ENCODE measurements at places on chromosomes 3 and 15.

DNA sequence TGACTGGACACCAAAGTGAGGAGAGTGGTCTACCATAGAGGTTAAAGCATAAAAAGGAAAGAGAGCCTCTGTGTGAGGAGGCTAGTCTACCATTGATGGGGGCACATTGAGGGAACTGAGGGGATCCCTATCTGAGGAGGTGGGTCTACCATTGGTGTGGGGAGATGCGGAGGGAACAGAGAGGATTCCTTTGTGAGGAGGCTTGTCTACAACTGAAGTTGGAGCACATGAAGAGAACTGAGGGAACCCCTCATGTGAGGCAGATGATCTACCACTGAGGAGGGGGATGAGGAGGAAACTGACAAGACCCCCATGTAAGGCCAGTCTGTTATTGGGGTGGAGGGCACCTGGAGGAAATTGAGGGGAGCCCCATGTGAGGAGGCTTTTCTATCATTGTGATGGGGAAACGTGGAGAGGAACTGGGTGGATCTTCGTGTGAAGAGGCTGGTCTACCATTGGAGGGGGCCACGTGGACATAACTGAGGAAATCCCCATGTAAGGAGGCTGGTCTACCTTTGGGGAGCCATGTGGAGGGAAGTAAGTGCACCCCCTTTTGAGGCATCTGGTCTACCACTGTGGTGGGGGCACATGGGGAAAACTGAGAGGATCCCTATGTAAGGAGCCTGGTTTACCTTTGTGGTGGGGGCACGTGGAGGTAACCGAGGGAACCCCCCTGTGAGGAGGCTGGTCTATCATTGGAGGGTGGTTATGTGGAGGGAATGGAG lies 160.1 kb downstream of the FBLN2 start:
- DNase-seq: no peak

DNA sequence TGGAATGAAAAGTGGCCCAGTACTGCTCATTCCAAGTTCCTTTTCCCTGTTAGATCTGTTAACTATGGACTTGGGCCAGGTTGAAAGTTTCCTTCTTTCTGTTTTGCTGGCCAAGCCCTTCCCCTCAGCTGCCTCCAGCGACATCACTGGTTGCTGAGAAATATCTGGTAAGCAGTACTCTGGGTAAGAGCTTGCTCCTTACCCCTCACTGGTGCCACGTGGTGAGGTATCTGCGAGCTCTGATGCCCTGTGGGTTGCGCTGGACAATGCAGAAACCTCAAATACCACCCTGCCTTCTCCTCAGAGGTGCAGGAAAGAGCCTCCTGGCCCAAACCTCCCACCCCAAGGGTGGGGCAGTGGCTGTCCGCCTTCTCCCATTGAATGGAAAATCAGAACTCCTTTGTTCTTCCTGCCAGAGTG lies 42.9 kb upstream of the APH1B start:
- DNase-seq: no peak

DNA sequence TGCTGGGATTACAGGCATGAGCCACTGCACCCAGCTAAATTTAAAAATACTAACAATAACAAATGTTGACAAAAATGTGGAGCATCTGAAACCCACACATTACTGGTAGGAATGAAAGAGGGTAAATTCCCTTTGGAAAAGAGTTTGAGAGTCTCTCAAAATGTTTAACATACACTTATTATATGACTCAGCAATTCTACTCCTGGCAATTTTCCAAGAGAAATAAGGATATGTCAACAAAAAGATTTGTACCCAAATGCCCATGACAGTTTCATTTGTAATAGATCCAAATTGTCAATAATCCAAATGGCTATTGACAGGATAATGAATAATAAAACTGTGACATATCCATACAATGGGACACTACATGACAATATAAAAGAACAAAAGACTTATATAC lies 9.0 kb downstream of the HCLS1 start:
- no peak for DNase-seq

GRCh38 chr3:85100316-85100715 lies 141.5 kb downstream of the CADM2 start:
- no peak for DNase-seq

DNA sequence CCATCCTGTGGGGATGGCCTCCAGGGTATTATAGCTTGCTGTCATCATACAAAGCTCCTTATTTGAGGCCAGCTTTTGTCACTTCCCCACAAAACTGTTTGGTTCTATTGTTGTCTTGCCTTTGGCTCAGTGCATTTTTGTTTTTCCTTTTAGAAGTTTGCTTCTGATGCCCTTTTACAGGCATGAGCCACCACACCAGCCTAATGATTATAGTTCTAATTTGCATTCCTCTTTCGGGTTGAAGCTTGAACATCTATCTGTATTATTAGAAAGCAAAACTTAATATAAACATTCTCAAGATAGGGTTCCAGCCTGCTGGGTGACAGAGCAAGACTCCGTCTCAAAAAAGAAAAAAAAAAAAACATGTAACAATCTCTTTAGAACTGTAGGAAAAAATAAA lies 39.8 kb downstream of the SMARCC1 start:
- DNase-seq: no peak

GRCh38 chr3:47347217-47347801 lies 33.5 kb upstream of the PTPN23 start:
- no peak for DNase-seq

- DNase-seq: no peak
Measured at GRCh38 chr15:91561371-91562100, 292.0 kb upstream of the SLCO3A1 start.

DNA sequence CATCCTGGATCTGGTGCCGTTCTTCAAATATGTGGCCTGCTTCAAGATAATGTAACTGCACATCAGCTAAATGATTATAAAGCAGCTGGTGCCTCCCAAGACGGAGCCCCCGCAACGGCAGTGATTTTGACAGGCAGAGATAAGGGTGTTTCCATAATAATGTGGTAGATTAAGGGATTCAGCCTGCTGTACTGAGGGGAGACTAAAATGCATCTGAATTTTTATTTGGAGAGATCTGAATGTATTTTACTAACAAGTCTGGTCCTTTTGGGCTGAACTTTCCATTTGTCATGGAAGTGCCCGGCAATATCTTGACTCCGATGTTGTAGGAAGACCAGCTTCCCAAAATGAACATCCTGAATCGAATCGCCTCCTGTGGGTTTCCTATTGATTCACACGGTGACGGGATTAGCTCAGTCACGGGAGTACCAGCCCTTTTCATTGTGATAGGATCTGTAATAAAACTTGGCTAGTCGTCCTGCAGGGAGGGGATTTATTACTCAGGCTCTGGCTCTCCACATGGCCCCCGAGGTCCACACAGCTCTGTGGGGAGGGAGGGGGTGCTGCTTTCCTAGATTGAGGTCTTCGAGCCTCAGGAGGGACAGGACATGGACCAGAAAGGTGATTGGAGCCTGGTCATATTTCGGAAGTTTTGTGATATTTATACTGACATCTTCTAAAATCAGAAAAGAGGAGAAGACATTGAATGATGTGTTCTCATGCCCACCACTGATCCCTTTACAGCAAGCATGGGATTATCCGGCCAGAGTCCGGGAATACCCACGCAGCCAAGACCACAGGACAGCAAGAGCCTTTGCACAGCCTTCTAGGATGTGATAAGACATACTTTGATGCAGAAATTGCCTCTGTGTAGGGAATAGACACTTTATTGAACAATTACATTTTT lies 2.5 kb upstream of the PCSK6 start:
- DNase-seq: no peak

- DNase-seq: no peak
Measured at GRCh38 chr3:85586018-85586417, 627.2 kb downstream of the CADM2 start.

GRCh38 chr15:80015156-80015555 lies 44.2 kb upstream of the BCL2A1 start:
- DNase-seq: no peak

GRCh38 chr15:59591356-59591755 lies 20.2 kb upstream of the GCNT3 start:
- no peak for DNase-seq

DNA sequence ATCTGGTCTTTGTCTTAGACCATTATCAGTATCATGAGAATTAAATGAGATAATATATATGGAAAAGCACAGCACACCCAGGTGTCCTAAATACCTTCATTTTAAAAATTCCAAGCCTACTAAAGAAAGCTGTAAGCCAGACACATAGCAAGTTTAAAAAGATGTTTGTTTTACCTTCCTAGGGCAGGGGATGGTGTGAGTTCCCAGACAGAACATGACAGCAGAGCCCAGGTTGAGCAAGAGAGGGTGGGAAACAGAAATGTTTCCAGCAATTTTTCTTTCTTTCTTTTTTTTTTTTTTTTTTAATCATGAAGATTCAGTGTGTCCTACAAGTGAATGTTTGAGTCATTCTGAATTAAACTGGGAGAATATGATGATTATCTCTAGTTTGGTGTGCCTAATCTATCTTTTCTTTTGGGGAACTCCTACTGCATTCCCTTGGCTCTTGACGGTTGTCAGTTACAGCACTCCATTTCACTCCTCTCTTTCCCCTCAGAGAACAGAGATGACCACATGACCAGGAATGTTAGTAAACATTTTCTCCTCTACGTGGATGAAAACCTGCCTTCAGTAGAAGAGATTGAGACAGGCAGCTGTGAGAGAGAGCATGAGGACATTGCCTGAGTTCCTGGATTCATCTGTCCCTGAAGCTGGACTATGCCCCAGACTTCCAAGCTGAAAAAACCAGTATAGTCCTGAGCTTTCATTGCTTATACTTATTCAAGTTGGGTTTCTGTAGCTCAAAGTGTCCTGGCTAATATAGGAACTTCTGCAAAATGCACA lies 54.5 kb upstream of the ARL14 start:
- DNase-seq: no peak

DNA sequence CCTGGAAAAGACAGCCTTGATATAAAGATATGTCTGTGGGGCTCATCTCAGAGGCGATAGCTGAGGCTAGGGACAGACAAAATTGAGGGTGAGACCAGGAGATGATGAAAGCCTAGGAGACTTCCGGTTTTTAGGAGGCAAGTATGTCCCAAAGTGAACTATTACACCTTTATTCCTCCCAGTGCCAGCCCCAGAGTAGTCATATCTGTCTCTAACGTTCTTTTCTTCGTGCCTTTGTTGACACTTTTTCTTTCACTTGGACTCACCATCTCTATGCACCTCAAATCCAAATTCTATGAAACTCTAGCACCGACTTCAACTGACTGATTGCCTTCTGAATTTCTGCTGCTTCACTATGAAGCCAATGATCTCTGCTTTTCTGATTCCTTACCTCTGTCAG lies 93.8 kb upstream of the RASGRP1 start:
- DNase-seq: no peak

DNA sequence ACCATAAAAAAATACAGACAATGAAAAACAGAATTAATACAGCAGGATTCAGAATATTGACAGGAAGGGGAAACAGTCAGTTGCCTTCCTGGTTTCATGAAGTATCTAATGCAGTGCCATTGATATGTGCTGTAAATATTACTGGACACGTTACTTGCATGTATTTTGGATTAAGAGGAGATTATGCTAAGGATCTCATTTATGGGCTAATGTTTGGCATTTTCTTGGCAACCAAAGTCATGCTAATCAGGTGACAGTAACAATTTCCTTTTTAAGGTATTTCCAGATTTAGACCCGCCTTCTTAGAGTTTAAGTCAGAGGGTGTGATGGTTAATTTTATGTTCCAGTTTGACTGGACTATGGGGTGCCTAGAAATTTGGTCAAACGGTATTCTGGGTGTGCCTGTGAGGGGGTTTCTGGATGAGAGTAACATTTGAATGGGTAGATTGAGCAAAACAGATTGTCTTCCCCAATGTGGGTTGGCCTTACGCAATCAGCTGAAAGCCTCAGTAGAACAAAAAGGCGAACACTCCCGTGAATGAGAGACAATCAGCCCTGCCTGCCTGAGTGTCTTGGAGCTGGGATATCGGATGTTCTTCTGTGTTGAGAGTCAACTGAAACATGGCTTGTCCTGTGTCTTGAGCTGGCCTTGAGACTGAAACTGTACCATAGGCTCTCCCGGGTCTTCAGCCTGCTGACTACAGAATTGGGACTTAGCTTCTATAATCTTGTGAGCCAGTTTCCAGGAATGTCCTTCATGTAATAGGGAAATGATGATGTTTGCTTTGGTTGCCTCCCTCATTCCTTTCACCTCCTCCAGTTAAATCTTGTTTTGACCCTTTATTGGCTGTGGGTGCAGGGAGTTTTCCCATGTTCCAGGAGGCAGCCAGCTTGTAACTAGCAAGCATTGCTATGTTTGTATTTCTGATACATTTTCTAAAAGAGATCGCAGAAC lies 10.5 kb downstream of the SQOR start:
- DNase-seq: no peak

- no peak for DNase-seq
Measured at GRCh38 chr3:115666920-115667737, 43.8 kb downstream of the GAP43 start.

DNA sequence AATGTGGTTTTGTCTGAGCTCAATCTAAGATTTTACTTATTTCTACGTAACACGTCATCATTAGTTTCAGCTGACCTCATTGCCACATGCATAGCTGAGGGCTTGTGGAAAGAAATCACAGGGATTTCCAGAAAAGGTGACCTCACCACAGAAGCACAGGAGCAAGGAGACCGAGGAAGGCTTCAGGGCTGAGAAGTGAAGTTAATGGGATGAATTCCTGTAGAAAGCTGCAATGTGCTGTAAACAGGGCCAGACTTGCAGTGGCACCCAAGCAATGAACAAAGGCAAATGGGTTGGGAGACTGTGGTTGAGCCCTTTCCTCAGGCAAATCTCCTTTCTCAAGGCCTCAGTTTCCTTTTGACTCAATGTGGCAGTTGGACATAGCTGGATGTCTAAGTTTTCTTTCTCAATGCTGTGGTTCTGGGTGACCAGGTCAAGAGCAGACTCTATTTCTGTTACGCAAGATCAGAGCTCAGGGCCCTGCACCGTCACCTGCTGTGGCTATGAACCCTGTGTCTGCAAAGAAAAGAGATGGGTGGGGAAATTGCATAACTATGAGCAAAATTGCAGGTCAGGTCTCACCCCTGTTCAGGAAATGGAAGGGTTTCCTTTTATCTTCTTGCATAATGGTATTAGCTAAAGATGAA lies 252.2 kb upstream of the TBL1XR1 start:
- no peak for DNase-seq

DNA sequence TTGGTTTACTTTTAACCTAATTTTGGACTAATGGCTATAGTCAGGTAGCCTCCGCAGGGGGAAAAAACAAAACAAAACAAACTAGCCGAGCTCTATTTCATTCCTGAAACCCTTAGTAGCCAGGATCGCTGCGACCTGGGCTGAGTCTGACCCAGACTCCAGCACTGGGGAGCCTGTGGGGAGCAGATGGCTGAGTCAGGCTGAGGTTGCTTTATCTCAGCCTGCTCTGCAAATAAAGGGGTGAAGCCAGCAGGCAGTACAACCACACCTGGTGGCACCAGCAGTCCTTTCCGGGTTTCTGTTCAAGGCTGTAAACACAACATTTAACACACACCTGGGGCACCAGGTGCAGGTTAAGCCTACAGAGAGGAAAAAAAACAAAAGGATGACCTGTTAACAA lies 27.3 kb downstream of the ABHD2 start:
- DNase-seq: no peak

GRCh38 chr3:48417529-48418108 lies 12.3 kb downstream of the PLXNB1 start:
- DNase-seq: no peak

GRCh38 chr3:161082063-161082462 lies 23.1 kb downstream of the B3GALNT1 start:
- no peak for DNase-seq

- no peak for DNase-seq
Measured at GRCh38 chr15:98777426-98777825, 129.1 kb downstream of the IGF1R start.

- no peak for DNase-seq
Measured at GRCh38 chr3:17183951-17184550, 299.3 kb downstream of the PLCL2 start.
